ENCODE measurements at places on chromosomes 2 and 18.

GRCh38 chr2:205869439-205869838 lies 187.1 kb downstream of the NRP2 start:
- no peak for DNase-seq

GRCh38 chr2:188444106-188444835 lies 152.6 kb downstream of the GULP1 start:
- DNase-seq: no peak

DNA sequence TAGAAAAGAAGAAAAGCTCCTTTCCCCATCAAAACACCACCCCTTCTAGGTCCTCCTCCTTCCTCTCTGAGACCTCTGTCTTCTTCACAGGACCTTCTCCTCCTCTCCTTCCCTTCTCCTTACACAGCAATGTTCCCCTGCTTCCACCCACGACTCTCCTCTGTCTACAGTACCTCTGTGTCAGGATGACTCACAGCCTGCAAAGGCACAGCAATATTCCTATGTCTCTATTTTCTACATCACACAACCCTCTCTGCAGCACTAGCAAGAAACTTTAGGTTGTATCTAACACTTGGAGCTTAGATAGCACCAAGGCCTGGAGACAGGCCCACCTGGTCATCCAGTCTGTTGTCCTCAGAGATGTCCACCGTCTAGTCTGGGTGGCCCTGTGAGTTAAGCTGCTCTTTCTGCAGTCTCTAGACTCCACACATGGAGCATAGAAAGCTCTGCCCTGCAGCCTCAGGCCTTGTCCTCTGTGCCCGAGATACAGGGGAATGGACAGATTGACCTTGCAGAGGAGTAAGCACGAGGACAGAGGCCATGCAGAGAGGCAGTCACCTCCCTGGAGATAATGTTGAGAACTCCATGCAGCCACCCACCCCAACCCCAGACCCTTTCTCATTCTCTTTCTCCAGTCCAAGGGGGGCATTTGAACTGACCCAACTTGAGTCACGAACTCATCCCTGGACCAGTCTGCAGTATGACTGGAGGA lies 212.0 kb downstream of the TNS1 start:
- no peak for DNase-seq

GRCh38 chr2:44635725-44636124 lies 274.0 kb downstream of the CAMKMT start:
- no peak for DNase-seq

DNA sequence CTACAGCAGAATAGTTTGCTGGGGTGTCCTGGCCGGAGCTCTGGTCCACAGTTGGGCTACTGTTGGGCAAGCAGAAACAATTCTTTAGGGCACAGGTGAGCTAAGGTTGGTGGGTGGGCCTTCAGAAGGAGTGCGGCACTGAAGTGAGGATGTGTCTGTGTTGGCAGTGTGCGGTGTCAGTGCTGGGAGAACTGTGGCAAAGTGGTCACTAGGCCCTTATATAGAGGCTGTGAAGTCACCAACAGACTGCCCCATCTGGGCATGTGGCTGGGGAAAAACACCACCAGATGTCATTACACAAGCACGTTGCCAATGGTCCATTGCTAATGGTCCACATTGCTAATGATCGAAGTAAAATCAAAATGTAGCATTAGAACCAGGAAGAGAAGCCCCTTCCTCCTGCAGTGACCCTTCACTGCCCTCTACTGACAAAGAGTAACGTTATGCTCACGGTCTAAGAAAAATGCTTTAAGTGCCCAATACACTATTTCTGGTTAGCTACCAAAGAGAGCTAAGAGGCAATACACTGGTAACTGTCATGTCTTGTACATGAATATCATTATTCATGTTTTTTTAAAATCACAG lies 21.3 kb downstream of the SCN1A start:
- peak; percentile 15 for DNase-seq

DNA sequence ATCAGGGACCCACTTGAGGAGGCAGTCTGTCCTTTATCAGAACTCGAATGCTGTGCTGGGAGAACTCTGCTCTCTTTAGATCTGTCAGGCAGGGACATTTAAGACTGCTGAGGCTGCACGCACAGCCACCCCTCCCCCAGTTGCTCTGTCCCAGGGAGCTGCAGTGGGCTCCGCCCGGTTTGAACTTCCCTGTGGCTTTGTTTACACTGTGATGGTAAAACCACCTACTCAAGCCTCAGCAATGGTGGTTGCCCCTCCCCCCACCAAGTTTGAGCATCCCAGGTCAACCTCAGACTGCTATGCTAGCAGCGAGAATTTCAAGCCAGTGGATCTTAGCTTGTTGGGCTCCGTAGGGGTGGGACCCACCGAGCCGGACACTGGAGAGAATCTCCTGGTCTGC lies 11.8 kb upstream of the LHCGR start:
- DNase-seq: no peak

- no peak for DNase-seq
Observed at GRCh38 chr2:240948905-240949790, 43.0 kb downstream of the CROCC2 start.

DNA sequence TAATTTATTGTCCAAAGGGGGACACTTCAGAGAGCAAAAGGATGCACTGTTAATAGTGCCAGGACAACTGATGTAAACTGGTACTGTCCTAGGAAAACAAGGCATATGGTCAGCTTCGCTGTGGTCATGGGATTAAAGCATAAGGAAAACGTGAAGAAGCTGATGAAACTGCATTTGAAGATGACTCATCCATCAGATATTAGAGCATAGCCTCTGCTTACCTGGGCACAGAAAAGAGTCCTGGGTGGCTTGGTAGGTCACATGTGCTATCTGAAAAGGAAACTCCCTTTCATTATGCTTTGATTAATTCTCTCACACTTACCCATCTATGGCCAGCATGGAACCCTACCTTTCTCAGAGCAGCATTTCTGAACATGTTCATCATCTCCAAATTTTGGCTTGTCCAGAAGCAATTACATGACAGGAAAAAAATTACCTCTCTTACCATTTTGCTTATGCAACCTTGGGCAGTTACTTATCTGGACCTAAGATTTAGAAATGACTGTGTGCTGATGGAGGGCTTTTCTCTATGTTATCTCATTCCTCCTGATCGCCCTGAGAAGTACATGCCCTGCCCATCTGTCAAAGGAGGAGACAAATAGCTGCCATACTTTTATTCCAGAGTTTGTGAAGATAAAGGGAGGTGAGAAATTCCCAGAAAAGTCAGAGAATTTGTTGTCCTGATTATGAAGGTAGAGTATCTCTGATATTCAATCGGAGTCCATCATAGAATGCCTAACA lies 275.3 kb upstream of the SLC14A2 start:
- DNase-seq: no peak

GRCh38 chr2:116696223-116696622 lies 1118.3 kb upstream of the DDX18 start:
- DNase-seq: peak; percentile 54

GRCh38 chr2:12767541-12767940 lies 50.8 kb downstream of the TRIB2 start:
- DNase-seq: no peak

DNA sequence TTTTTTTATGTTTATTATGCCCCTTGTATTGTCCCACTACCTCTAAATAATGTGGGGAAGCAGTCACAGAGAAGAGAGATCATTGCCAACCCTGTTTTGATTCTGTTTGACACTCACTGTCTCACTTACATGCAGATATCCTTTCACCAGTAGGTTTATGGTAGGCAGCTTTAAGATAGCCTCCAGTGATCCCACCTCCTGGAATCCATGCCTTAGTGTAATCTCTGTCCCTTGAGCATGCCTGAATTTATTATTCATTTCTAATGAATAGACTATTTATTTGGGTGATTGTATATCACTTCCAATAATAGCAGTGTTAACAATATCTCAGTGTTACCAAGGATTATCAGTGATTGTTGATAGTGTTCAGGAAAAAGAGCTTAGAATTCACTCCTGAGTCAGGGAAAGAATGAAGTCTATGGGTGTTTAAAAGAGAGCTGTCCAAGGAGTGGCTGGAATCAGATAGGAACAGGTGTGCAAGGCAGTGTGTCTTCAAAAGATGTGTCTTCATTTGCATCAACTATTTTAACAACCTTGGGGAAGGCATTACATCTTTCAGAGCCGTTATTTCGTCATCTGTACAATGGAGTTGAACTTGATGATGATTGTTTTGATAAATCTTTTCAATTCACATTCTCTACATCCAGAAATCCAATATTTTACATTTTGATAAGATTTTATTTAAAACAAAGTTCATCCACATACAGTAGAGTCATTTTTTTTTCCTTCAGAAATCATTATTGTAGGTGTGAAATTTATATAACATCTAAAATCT lies 31.9 kb downstream of the PKP4 start:
- no peak for DNase-seq

GRCh38 chr2:225771701-225772100 lies 372.2 kb downstream of the NYAP2 start:
- DNase-seq: no peak

- peak; percentile 18 for DNase-seq
Observed at GRCh38 chr18:13500869-13501542, 225.4 kb downstream of the FAM210A start.

DNA sequence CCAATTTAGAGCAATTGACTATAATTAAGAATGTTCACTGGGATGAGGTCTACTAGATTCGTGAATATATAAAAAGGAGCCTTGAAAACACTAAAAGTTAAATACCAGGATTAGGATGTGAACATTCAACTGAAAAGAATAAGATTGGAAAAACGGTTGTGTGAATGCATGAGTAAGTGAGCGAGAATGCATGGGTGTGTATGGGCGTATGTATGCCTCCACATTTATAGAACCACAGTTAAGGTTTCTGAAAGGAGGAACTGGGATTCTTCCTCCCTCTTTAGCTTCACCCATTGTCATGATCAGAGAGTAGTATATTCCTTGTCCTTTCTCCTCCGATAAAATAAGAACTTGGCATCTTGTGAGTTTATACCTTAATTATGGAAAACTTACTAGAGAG lies 151.1 kb upstream of the UBE2E3 start:
- no peak for DNase-seq

GRCh38 chr2:241686324-241686649 lies 328 bp downstream of the DTYMK start:
- DNase-seq: no peak

DNA sequence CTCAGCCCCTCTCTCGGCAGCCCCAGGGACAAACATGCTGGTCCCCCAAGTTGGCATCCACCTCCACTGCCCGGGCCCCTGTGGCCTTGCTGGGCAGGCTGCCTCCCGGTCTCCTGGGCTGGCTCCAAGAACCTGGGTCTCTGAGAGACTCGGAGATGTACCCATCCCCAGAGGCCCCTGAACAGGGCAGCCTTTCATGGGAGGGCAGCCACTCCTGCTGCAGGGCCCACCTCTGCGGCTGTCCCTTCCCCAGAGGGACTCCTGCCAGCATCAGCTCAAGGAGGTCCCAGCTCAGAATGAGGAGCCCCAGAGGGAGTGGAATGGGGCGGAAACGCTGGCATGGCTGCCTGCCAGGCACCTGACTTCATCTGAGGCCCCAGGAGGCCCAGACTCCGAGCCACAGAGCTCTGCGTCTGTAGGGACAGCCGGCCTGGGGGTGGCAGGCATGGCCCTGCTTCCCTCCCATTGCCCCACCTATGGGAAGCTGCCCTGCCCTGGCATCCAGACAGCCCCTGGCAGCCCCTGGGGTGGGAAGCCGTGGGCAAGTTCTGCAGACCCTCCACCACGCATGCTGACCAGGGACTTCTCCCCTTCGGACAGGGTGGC lies 857 bp upstream of the CROCC2 start:
- no peak for DNase-seq

GRCh38 chr2:134190807-134191203 lies 63.1 kb upstream of the MGAT5 start:
- DNase-seq: no peak

GRCh38 chr2:212863185-212863588 lies 288.2 kb downstream of the IKZF2 start:
- DNase-seq: no peak

- no peak for DNase-seq
Observed at GRCh38 chr2:237184919-237185552, 99.3 kb downstream of the COPS8 start.

DNA sequence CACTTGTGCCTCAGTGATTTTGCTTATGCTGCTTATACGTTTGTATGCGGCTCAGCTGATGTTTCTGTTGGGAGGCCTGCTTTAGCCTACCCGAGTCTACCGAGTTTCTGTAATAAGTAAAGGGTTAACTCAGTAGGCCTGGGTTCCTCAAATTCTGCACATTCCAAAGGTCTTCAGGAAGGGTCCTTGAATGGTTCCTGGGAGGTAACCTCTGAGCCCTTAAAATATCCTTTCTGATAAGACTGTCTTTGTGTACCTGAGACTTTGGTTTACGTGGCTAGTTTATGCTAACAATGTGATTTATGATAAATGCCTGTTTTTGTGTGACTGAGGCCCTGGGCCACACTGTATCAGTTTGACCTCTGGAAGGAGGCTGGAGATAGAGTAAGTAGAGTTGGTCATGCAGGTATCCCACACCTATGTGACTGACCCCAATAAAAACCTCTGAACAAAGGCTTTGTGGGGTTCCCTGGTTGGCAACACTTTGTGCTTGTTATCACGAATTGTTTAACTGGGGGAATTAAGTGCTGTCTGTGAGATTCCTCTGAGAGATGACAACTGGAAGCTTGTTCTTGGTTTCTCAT lies 18.9 kb upstream of the PNPT1 start:
- DNase-seq: no peak

- no peak for DNase-seq
Observed at GRCh38 chr18:34800381-34800780, 90.3 kb downstream of the DTNA start.

GRCh38 chr2:111670776-111671175 lies 213.2 kb downstream of the ANAPC1 start:
- DNase-seq: no peak

DNA sequence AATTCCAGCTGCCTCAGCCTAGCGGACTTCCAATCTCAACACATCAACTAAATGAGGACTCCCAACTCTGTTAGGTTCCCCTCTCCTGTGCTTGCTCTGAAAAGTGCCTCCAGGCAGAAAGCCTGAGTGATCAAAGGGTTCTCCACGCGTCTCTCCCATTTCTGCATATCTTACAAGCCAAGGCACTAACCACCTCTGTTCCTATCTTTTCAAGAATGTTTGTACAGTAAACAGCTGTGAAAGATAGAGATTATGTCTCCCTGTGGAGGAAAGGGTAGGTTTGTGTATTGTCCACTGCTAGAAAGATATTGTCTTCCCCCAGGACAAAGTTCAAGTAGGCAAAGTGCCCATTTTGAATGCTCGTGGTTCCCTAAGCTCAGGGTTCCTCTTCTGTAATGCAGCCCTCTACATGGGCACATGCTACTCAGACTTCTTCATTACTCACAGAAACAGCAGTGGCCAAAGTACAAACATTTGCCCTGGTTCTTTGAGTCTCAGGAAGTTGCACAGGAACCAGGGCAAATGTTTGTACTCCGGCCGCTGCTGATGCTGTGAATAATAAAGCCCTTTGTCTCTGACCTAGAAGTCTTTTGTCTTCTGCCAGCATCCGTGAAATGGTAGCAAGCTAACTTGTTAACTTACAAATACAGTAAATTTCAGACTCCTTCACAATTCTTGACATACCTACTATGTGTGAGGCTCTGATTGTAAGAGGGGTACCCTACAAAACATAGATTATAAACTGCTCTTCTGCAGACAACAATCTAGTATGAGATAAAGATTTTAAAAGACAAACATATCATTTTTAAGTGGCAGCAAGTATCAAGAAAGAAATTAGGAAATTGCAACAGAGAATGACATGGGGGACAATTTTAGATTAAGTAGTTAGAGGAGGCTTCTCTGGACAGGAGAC lies 44.5 kb downstream of the PKDCC start:
- DNase-seq: no peak

- no peak for DNase-seq
Observed at GRCh38 chr2:148812306-148812705, 62.7 kb upstream of the KIF5C start.

All from NCI-H2081 treated with DMSO at 0.1 percent for 48 hours (cell line).